ENCODE measurements at places on chromosomes 11 and 22.

DNA sequence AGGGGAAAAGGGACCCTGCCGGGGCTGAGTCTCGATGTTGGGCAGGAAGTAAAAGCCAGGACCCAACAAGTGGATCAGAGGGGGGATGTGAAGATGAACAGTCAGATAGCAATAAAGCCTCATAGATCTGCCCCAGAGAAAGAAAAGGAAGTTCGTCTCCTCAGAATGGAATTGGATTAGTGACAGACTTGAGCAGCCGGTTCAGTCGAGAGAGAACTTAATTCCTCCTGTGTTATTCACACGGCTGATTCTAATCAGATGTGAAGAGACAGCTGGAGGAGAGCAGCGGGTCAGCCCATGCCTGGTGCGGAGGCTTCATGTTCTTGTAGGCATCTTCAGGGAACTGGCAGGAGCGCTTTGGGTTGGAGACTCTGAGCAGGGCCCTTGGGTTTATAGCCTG lies 29.3 kb upstream of the CABP7 start:
- no peak for DNase-seq

GRCh38 chr11:74153224-74153623 lies 17.6 kb downstream of the C2CD3 start:
- DNase-seq = no peak

- DNase-seq = no peak
These were observed 3.5 kb downstream of the MYO18B start for GRCh38 chr22:25745341-25746011.

DNA sequence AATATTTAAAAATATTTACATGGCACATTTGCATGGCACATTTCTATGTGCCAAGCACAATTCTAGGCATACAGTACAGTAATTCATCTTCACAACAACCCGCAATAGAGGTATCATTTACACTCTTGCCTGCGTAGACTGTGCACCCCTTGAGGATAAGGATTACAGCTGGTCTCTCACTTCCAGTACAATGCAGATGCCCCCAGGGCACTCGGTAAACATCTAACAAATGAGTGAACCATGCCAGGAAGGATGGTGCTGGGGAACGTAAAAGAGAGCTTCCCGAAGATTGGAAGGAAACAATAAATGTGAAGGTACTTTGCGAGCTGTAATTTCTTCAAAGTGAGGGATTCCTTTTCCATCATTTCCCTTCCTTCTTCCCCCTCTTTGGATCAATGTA lies 1.3 kb downstream of the PRPF19 start:
- no peak for DNase-seq

DNA sequence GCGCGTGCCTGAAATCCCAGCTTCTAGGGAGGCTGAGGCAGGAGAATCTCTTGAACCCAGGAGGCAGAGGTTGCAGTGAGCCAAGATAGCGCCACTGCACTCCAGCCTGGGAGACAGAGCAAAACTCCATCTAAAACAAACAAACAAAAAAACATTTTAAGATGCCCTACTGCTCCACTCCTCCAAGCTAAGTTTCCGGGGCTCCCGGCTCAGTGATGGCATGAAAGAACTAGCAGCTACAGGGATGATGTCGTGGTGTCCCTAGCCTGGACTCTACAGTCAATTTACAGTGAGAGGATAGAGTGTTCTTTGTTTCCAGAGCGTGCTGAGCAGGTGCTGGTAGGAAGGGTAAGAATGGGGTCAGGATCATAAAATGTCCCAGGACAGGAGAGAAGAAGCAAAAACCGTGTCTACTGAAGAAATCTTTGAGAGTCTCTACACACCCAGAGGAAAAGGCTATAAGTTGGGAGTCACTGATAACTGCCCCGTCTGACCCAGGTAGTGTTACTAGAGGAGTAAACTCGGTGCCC lies 1.2 kb upstream of the ZBTB3 start:
- DNase-seq = no peak

DNA sequence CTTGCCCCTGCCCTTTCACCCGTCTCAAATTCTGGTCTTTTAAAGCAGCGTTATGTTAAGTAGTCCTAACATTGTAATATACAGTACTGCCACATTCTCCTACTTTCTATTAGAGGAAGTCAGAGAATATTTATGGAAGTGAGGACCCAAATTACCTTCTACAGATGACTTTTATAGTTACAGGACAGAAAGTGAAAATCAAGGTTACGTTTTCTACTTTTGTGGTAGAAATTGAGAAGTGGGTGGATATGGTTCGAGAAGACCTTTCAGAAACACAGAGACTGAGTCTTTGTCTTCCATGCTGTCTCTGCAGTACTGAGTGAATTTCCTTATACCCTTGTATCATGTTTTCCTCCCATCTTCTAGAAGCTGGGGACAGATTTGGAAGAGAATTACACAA lies 17.1 kb downstream of the SC5D start:
- no peak for DNase-seq

GRCh38 chr11:12232817-12233601 lies 122.6 kb downstream of the MICAL2 start:
- DNase-seq = no peak

- DNase-seq = no peak
These were observed 337.0 kb downstream of the BRD1 start for GRCh38 chr22:49490692-49491091.

GRCh38 chr11:37306563-37306962 lies 708.5 kb upstream of the RAG2 start:
- DNase-seq = no peak

DNA sequence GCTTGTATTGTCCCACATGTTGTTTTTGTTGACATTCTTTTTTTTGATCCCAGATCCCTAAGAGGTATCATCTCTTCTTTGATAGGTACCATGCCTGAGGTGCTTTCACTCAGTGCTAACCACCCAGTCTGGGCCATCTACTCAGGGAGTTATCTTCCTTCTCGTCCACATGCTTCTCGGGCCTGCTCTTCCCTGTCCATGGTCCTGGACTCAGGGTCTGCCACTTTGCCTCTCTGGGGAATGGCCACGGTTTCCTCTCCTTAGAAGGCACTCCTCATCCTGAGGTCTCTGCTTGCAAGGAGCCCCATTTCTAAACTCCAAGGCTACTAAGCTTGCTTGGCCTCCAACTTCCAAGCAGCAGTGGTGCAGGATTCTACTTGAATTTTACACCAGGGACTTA lies 227.0 kb upstream of the NCAM1 start:
- DNase-seq = no peak

- no peak for DNase-seq
These were observed 2.1 kb downstream of the ADAMTS8 start for GRCh38 chr11:130426223-130426836.

DNA sequence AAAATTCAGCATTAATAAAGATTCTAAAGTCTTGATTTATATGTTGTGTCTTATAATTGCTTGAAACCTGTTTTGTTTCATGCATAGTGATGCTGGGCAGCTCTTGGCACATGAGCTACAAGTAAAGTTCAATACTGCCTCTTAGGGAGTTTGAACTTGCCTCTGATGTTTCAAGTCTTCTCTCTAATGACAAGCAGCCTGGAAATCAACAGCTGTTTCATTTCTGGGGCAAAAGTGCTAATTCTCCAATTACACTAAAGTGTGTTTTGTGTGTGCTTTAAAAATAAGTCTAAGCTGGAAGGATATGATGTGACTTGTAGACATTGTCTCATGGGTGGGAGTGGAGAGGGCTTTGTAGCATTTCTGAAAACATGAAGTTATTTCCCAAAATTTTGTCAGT lies 23.7 kb upstream of the SESN3 start:
- DNase-seq = no peak

GRCh38 chr11:96162816-96163499 lies 180.0 kb downstream of the MAML2 start:
- DNase-seq = no peak

DNA sequence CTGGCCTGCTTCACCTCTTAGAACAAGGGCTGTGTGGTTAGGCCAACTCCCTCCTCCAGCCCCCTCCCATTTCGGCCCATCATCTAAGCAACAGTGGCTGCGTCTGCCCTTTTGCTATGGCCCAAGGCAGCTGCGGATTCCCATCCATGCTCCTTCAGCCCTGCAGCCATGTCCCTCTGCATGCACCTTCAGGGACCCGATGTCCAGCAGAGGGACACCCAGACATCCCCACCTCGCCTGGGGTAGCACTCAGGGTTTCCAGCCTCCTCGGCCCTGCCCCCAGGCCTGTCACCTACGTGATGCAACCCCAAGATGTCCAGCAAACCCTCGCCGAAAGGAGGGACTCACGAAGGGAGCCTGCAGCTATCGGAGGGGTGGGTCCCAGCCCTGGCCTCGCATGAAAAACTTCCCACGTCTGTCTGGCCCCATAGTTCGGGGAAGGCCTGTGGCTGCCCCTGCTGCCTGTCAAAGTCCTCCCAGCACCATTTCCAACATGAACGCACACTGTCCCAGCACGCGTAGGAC lies 194.4 kb downstream of the CTTN start:
- no peak for DNase-seq

- DNase-seq = no peak
These were observed 873 bp downstream of the GPHA2 start for GRCh38 chr11:64934682-64935358.

DNA sequence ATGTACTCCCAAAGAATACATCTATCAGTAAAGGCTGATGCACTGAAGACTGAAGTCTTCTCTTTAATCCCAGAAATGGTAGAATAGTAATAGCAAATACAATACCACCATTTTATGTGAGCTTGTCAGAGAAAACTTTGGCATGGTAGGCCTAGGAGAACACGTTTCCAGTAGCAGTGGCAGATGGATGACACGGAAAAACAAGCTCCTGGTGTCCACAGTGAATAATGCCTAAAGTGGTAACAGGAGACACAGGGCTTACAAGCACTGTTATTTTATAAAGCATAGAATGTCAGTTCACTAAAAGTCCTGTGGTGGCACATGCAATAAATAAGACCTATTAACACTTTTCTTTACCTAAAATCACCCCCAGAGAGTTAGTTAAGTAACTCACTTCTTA lies 277.6 kb downstream of the TTC28 start:
- DNase-seq = no peak

- DNase-seq = no peak
These were observed 71.8 kb downstream of the GRK3 start for GRCh38 chr22:25636323-25636722.
